Activated CD4-positive, CD25-positive, alpha-beta regulatory T cell treated with anti-CD3 and anti-CD28 coated beads, Interleukin-2, amount 50 U/mL, for 16 hours (primary cell): ENCODE measurements at places on chromosomes 6 and 20.
A peak's percentile ranks its signal among the peaks of the same experiment; 100 is the strongest.

DNA sequence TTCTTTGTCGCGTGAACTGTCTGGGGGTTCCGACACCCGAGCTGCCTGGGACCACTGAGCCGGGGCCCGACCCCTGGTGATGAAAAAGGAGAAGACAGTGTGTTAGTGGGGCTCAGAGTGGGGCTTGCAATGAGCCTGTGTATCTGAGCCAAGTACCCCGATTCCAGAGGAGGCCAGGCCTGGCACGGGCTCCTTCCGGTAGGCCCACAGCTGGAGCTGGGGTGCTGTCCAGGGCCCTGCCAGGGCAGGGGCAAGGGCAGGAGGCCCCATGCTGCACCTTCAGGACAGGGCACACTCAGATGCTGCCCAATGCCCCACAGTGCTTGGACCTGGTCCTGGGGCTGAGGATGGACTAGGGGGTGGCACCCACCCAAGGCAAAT, 89.4 kb downstream of the TAF4 start:
- no peak for DNase-seq

DNA sequence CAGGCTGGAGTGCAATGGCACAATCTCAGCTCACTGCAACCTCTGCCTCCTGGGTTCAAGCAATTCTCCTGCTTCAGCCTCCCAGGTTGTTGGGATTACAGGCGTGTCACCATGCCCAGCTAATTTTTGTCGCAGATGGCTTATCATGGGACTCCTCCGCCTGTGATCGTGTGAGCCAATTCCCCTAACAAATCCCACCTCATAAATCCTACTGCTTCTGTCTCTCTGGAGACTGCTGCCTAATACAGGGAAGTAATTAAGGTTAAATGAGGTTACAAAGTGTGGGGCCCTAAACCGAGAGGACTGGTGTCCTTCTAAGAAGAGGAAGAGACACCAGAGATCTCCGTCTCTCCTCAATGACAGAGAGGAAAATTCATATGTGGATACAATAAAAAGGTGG, 52.0 kb downstream of the TRPC4AP start:
- DNase-seq, result no peak

DNA sequence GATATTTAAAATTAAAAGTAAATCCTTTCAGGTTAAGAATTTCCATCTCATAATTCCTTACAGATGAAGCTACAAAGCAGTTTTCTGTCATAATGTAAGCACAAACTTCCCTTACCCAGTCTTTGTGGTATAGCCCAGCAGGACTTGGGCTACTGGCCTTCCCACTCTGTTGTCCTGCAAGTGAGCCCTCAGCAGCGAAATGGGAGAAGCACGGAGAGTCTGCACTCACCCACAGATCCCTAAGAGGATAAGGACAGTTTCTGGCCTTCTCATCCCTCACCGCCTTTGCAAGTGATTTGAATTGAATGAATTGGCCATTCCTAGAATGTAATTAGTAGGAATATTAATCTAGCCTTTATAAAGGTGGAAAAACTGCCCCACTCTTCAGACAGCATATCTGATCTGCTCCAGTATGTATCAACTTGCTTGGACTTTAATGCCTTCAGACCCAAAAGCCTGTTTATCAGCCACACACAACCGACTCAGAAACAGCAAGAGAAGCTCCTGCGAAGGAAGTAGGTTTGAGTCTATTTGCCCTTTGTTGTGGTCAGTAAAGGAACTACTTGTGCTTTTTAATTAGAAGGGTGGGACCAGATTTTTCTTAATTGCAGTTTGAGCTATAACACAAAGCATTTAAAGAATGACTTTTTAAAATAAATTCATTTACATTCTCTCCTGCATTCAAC, 29.9 kb upstream of the PRDM1 start:
- DNase-seq, result no peak

DNA sequence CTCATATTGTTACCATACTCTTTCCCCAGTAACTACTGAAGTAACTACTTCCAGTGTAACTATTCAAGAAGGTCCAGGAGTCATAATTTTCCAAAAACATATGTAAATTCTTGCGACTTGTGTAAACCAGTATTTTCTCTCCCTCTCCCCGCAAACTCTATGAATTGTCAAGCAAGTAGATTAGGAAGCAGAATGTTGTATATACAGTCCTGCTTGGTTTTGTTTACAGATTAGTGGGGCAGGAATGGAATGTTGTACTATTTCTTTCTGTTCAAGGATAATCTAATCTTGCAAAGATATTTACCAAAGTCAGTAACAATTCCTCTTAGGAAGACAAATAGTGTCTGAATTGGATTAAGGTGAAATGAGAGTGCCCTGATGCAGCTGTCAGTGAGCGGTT, 234.9 kb upstream of the PLN start:
- no peak for DNase-seq

DNA sequence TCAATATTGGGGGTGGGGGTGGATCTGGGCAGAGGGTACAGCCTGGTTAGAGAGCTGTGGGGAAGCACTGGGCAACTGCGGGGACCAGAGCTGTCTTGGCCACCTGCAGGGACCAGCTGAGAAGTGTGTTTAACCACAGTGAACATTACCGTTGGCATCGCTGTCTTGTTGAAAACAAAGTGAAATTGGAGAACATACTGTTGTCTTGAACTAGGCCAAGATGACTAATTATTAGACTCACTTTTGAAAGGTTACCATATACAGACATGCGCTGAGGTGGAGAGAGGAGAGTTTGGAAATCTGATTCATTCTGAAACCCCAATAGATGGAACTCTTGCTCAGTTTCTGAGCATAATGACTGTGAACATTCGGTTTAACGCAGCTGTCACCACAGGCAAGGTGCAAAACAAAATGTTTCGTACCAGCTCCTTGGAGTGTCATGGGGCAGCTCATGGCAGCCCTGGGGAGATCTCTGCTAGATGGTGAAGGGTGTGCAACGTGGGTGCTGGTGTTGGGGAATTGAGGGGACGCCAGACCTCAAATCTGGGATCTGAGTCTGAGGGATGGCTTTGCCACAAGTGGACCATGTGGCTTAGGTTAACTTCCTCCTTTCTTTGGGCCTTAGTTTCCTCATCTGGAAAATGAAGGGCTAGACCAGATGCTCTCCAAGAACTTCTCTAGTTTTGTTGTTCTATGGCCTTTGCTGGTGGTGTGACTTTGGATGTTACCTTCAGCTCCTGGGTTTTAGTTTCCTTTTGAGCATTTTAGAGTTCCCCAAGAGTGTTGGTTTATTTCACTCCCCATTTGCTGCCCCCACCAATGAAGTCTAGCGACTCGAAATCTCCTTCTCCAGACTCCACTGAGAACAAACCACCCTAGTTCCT, 24.6 kb upstream of the GTSF1L start:
- DNase-seq, result peak; percentile 36

- DNase-seq, result no peak
These were observed 47.3 kb upstream of the FYN start for GRCh38 chr6:111920578-111920977.

DNA sequence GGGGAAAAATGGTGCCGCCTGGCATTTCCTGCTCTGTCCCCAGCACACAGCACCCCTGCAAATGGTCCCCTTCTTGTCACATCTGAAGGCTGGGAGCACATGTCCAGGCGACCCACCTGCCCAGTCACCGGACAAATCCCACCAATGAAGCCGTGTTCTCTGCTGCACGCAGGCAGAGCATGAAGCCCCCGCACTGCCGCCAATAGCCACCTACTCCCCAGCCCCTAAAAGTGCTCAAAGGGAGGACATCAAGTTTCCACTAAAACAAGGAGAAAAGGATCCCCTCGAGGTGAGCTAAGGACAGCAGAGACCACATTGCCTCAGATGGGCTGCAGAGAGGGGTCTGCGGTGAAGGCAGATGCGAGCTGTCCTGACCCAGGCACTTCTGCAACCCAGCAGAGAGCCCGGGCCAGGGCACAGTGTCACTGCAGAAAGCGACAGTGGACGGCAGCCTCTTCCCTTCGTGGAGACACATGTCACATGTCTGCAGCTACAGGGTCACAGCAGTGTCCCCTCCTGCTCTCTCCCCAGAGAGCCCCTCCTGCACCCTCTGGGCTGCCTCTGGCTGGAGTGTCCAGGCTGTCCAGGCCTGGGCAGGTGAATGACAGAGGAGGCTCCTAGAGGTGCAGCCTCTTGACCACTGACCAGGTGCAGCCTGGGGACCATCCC, 221.5 kb downstream of the PREX1 start:
- no peak for DNase-seq

DNA sequence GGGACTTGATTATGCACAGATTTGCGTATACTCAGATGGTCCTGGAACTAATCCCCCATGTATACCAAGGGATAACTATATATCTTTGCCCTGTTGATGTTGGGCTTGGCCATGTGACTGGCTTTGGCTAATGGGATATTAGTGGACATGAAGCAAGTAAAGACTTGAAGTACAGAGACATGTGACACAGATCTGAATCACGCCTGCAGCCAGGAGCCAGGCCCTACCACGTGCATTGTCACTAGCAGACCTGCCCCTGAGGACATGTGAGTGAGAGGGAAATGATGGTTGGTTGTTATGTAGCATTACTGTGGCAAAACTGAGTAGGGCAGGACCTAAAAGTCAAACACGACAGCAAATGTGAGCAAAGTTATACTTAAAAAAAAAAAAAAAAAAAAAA, 155.7 kb downstream of the AKAP7 start:
- no peak for DNase-seq

DNA sequence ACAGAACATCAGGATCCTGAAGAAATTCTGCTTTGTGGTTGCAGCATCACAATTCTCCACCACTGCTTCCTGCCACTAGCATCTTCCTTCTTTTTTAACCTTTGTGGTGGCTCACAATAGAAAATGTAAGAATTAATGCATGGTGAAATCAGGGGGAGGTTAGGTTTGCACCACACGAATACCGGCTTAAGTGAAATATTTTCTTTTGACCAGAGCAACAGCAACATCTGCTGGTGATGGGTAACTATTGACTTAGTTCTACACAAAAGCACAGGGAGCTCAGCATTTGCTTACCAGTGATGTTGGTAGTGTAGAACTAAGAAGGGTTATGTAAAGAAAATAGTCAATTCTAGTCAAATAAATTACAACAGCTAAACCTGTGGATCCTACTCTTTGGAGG, 280.5 kb downstream of the SYNE1 start:
- DNase-seq, result no peak

DNA sequence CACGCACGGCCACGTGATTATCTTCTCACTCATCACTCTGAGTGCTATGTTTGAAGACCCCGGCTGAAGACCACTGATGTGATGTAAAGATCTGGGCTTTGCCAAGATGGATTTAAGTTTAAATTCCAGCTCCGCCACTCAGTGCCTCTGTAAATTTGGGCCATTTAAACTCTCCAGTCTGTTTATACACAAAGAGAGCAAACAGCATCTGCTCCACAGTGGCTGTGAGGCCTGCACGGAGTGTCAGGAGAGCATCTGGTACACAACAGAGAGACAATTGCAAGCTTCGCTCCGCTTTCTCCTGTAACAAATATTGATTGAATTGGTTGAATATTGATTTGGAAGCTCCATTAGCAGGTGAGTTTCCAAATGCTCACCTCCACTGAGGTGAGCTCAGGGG, 80.5 kb upstream of the FRMD1 start:
- DNase-seq, result no peak

- no peak for DNase-seq
These were observed 121.6 kb upstream of the KCNG1 start for GRCh38 chr20:51144476-51144875.

- no peak for DNase-seq
These were observed 7.9 kb upstream of the SLCO4A1 start for GRCh38 chr20:62634330-62634967.

GRCh38 chr20:51098284-51098810, 75.4 kb upstream of the KCNG1 start:
- DNase-seq, result no peak

DNA sequence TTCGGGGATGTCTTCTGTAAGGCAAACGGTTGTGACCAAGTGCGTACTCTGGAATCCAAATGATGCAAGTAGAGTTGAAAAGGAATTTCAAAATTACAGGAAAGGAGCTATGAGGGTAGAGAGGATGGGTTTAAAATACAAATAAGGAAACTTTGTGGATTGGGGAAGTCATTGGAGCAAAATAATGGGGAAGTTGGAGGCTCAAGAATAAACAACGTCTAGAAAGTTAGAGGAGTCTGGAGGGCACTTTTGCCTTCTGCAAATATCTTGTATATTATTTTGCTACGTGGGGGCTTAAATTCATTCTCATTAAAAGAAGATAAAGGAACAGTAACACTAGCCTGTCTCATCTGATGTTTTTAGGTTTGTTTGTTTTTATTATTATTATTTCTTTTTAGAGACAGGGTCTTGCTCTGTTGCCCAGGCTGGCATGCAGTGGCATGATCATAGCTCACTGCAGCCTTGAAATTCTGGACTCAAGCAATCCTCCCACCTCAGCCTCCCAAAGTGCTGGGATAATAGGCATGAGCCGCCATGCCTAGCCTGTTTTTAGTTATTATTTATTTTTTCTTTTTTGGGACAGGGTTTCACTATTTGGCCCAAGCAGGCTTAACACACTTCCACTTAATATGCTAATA, 55.0 kb upstream of the TNFAIP3 start:
- DNase-seq, result no peak

DNA sequence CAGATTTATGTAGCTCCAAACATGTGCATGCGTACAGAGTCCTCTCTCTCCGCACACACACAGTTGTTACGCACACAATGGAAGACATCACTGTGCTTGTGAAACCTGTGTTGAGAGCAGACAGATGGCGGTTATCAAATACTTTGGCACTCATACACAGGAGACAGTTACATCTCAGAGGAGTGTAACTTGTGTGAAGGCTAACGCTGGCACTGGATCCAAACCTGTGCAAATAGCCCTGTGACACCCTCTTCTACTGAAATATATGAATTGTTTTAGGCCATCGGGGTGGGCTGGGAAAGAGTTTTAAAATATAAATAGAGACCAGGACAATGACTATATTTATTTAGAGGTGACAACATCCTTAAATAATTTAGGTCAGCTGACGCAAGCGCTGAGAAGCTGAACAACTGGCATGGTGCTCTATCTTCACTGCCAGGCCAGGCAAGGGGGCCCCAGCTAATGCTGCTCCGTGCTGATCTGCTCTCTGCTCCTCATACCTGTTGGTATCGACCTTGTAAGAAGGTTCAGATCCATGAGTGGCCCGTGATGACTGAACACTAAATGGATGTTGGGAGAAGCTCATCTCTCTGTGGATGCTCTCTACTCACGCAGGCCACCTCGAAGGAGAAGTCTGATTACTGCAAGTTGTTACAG, 69.4 kb downstream of the FOXC1 start:
- DNase-seq, result no peak
